Hippocampal formation (tissue), 2 donors: ENCODE measurements at places on chromosomes 2 and 18.

- no peak for DNase-seq
These were observed 52.8 kb downstream of the FAM178B start for GRCh38 chr2:96933305-96934181.

- DNase-seq = peak; percentile 54
These were observed 5.6 kb downstream of the WNT10A start for GRCh38 chr2:218885981-218886947.

GRCh38 chr2:241354668-241355658 lies 1.1 kb upstream of the FARP2 start:
- DNase-seq = no peak

DNA sequence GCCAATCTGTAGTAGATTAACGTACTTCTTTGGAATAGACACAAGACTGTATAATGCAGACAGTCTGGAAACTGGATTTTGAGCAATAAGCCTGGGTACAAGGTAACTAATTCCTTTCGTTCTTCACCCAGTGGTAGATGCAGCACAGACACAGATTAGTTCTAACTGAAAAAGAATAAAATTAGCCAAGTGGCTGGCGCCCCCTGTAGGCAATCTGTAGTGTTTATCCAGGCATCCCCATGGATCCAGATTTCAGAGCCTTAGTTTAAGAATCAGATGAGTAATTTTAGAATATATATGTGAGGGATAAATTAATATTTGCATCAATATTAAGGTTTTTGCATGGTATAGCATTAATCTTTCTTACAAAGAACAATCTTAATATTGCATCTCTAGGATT lies 563.9 kb downstream of the DCC start:
- DNase-seq = peak; percentile 18

GRCh38 chr2:160305081-160305750 lies 105.1 kb upstream of the ITGB6 start:
- no peak for DNase-seq

- DNase-seq = no peak
These were observed 286.8 kb downstream of the TRIB2 start for GRCh38 chr2:13003500-13003899.

- DNase-seq = no peak
These were observed 1.9 kb upstream of the ST3GAL5 start for GRCh38 chr2:85890522-85891176.

- DNase-seq = no peak
These were observed 101.2 kb downstream of the APOB start for GRCh38 chr2:20942646-20943125.

DNA sequence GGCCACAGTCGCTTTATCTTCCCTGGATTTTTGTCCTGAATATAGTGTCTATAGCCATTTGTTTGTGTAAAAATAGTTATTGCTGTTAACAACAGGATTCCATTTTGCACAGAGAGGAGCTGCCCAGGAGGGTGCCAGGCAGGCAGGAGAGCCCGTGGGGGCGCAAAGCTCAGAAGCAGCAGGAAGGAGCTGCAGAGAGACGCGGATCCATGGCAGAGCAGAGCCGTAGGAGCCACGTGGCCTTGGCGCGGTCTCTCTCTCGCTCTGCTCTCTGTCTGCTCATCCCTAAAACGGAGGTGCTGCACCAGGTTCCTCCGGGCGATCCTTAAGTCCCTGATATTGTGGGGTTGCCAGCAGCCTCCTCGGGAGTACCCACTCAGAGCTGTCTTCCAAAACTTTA lies 185.3 kb upstream of the MYT1L start:
- no peak for DNase-seq

- DNase-seq = no peak
These were observed 567.2 kb downstream of the MBD2 start for GRCh38 chr18:53657257-53657656.

GRCh38 chr2:170361090-170361936 lies 183.4 kb downstream of the MYO3B start:
- DNase-seq = peak; percentile 24

DNA sequence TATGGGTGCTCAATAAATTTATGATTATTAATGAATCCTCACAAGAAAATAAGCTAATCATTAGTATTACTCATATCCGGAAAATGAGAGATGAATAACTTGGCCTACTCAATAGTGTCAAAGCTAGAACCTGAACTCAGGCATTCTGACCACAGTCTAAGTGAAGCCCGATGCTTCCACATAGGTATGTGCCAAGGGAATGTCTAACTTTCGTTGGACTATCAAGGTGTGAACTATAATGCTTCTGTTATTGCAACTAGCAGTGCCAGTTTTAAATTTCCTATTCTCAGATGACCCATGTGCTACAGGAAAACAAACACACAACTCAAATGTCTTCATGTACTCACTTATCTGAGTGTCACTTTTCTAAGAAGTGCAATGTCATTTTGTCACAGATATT lies 1.8 kb downstream of the BARD1 start:
- DNase-seq = no peak

DNA sequence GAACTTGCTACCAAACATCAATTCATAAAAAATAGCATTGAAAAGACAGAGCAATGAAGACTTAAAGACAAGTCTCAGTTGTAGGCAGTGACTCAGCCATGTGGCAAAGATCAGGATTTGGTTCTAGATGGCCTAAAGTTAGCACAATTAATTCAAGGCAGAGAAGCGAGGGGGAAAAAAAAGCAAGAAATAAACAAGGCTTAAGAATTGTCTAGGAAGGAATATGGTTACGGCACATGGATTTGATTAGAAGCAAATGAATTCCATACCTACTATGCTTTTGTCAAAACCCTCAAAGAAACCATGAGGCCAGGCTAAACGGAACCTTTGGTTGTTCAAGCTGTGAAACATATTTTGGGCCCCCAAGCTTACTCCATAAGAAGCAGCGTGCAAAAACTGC lies 362.2 kb upstream of the KCNH7 start:
- DNase-seq = no peak

DNA sequence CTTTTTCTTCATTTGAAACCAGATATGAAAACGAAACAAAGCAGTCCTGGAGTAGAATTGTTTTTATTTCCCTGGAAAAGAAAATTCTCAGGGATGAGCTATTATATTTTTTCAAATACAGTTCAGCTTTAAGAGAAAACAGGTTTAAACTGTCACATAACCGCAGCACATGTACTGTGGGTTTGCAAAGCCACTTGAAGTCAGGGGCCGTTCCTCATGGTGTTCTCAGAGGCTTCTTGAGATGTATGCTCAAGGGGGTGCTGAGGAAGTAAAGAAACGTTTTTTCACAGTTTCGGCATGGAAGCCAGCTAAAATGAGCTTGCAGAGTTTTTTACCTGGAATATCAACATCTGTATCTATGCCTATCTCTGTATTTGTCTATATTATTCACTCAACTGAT lies 225.3 kb downstream of the MC4R start:
- DNase-seq = no peak

DNA sequence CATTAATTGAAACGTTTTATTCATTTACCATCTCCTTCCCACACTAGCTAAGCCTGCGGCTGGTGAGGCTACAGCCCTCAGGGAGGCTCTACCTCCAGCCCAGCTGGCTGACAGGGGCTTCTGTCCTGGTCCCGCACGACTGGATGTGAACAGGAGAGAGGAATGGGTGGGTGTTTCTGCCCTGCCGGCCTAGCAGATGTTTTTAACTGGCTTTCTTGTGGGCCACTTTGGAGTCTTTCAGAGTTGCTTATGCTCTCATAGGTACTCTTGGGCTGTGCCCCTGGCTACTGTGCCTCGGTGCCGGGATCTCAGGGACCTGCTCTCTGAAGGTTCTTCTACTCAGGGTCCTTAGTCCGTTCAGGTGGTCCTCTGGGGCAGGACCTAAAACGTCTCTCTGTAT lies 184.3 kb upstream of the TWIST2 start:
- no peak for DNase-seq

DNA sequence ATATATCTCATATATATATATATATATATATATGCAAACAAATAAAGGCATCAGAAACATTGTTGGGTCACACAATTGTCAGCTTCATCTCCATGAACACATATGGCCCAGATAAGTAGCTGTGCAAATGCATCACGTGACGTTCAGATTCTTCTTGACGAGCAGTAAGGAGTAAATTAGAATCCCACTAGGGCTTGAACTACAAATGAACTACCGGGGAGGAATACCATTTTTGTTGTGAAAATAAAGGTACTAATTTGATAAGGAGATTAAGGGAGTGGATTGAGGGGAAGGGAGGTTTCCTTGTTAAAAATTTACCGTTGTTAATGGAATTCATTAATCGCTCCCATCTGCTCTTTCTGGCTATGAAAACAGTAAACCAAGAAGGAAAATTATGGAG lies 186.5 kb upstream of the COPS8 start:
- DNase-seq = no peak

GRCh38 chr2:189402932-189403331 lies 38.3 kb upstream of the WDR75 start:
- no peak for DNase-seq

GRCh38 chr2:113211226-113212105 lies 37.7 kb downstream of the PSD4 start:
- no peak for DNase-seq

- no peak for DNase-seq
These were observed 269.3 kb upstream of the GULP1 start for GRCh38 chr2:188022389-188022788.

DNA sequence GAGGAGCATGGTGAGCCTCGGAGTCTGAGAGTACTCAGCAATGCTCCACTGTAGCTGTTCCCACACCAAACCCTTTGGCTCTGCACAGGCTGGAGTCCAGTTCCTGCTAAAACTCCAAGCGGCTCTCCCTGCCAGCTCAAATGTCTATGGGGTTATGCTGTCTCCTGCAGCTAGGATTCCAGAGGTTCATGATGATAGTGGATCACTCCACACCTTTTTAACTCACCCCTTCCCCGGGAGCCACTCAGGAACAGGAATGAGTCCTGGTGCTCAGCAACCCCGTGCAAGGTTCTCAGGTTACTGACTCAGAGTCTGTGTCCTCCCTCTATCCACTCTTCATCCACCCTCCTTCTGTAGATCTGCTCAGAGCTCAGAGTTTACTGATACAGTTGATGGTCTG lies 410.0 kb downstream of the CDH19 start:
- no peak for DNase-seq

DNA sequence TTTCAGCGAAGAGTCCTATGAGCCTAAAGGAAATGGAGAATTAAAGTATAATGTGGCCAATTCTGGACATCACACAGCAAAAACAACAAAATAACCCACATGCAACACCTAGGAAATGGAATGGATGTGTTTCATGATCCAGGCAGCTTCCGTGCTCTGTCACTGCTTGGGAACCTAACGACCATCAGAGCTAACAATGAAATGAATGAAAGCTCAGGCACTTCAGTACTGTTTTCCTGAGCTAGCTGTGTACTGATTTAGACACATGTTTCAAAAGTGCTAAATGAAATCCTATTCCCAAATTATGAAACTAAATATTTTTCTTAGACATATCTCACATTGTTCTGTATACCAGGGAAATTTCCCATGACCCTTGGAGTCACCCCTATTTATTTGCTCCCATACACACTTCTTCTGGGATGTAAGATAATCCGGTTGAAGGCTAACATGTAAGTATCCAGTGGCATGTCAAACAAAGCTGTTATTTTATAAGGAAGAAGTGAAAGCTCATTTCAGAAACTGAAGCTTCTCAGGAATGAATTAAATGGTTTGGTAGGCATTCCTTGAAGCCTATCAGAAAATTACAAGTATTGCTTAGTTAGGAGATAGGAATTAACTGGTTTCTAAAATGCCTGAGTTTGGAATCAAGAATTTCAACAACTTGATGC lies 108.5 kb upstream of the RND3 start:
- DNase-seq = no peak

DNA sequence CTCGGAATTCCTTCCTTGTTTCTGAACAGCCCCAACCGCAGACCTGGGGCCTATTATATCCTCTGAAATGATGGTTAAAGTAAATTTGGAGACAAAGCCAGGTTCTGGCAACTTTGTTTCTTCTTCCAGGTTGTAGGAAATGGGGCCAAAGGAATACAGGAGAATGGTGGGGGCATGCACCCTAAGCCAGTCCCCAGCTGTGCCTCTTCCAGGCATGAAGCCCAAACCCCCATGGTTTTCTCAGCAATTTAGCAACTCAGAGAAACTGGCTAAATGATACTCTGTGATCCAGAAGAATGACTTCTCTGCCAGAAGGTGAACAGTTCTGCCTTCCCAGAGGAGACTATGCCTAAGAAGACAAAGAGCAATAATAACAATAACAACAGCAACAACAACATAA lies 635.0 kb upstream of the FANCL start:
- no peak for DNase-seq

DNA sequence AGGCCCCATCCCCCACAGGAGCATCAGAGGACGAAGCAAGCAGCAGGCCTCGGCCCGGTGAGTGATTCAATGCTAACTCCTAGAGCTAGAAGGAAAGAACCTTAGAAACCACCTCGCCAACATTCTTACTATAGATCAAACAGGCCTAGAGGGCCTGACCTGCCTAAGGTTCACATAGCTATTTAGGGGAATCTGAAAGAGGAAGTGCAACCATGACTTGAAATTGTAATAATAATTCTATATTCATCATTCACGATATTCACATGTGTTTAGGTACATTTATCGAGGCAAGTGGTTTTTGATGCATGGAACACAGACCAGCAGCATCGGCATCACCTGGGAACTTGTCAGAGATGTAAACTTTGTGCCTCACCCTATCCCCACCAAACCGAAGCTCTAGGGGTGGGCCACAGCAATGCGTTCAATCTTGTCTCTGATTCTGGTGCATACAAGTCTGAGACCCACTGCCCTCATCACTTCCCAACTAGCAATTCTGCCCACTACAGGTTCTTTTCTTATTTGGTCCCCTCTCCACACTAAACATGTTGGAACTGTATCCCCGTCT lies 78.0 kb upstream of the DNMT3A start:
- no peak for DNase-seq

- no peak for DNase-seq
These were observed 652.0 kb downstream of the DCC start for GRCh38 chr18:52992041-52992440.

GRCh38 chr2:194205568-194206227 lies 1451.3 kb upstream of the SLC39A10 start:
- DNase-seq = no peak

GRCh38 chr2:127701651-127702394 lies 526 bp downstream of the SFT2D3 start:
- peak; percentile 33 for DNase-seq

DNA sequence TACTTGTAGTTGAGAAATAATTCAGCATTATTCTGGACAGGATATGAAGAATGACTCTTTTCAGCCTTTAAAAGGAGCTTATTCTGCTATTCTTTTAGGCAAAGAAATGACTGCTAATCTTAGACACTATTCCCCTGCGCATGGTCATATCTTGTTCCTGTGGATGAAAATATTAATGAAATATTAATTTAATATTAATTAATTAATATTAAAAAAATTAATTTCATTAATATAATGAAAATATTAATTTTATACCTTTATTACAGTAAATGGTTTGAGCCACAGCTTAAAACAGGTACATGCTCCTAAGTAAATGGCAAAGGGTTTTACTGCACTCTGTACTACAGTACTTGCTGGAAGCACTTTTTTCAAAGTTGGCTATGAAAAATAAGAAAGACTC lies 890.1 kb upstream of the PIK3C3 start:
- DNase-seq = no peak

GRCh38 chr2:61471905-61472805 lies 1.3 kb upstream of the USP34 start:
- DNase-seq = peak; percentile 30

- no peak for DNase-seq
These were observed 136.6 kb upstream of the ALKAL2 start for GRCh38 chr2:424306-425171.

- DNase-seq = no peak
These were observed 40.9 kb downstream of the SCTR start for GRCh38 chr2:119483395-119483753.

- no peak for DNase-seq
These were observed 223.7 kb downstream of the ANKRD30B start for GRCh38 chr18:14971461-14972185.
